Brain pericyte (primary cell): ENCODE measurements at places on chromosomes 6 and 20.

GRCh38 chr6:70507161-70507560, 59.6 kb upstream of the SDHAF4 start:
- DNase-seq, result no peak

- no peak for DNase-seq
Observed at GRCh38 chr20:20229595-20229994, 138.3 kb upstream of the INSM1 start.

GRCh38 chr20:63497138-63497945, 1.5 kb downstream of the EEF1A2 start:
- DNase-seq, result no peak

DNA sequence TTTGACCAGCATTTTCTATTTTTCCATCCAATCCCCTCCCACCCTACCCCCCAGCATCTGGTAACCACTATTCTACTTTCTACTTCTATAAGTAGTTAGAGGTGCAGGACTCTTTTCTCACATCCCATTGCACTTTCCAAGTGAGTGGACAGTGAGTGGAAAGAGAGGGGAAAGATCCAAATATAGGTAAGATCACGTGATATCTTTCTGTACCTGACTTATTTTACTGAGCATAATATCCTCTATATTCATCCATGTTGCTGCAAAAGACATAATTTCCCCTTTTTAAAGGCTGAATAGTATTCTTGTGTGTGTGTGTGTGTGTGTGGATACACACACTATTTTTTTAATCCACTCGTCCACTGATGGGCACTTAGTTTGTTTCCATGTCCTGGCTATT, 18.1 kb downstream of the RBM24 start:
- no peak for DNase-seq

DNA sequence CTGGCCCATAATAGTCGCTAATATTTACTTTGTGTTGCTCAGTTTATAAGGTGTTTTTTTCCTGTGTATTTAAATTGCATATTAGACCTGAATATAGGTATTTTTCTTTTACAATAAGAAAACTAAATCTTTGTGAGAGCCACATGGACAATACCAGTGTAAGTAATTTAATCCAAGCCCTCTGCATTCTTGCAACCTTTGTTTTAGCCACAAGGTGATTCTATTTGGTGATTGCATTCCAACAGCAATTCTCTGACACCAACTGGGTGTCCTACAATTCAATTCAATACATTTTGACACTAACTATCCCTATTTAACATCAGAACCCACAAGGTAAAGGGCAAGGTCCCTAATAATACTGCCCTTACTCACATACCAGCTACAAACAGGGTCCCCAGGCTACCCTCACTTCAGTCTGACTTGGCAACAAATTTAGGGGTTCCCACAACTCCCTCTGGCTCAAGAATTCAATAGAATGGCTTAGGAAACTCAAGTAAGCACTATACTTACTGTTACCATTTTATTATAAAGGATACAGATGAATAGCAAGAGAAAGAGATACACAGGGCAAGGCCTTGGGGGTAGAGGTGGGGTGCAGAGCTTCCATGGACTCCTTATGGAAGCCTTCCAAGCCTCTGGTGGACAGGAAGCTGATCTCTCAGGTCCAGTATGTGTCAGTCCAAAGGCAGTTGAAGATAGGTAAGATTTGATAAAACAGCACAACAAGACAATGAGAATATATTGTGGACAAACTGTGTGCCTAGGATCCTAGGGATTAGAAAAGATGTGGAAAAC, 169.3 kb downstream of the CD83 start:
- no peak for DNase-seq

GRCh38 chr20:33209789-33210188, 7.4 kb upstream of the BPIFA3 start:
- no peak for DNase-seq
